ENCODE measurements at places on chromosomes 3 and 15. TPM values are rescaled to one million over a fixed set of nuclear protein-coding genes. Genes with fewer than 3 reads are reported as not detected.

Gene DAPK2
- 6.5 TPM for total RNA-seq

Gene STARD5
- 2.1 TPM for total RNA-seq

- no peak for DNase-seq
Measured at GRCh38 chr3:41502481-41502880, 303.2 kb downstream of the CTNNB1 start.

- DNase-seq: no peak
Measured at GRCh38 chr15:79516155-79516554, 84.0 kb downstream of the MINAR1 start.
